ENCODE measurements at places on chromosomes 11 and 22.

GRCh38 chr11:116164843-116165242 is 607.9 kb downstream of the BUD13 start:
- no peak for DNase-seq

- DNase-seq = no peak
These were observed at the start of gene CD3G for GRCh38 chr11:118343981-118344515. CD3G (plus strand) TSS chr11:118344344; CDS start chr11:118344424, 80 bp downstream.

DNA sequence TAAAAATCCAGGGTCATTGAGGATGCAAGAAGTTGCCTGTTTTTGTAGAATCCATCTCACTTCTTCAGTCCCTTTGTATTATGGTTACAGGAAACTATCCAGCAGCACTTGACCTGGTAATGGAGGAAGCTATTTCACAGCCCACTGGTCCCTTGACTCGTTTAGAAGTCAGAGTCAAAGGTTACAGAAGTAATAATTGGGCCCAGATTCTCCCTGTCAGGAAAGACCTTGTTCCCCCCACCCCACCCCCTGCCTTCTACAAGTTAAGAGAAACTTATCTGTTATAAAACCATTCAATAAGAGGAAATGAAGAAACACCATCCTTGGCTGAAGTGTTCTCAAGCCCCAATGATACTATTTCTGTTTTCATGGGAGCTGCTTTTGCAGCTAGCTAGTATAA is 65.8 kb downstream of the CSTPP1 start:
- DNase-seq = no peak

- no peak for DNase-seq
These were observed 82.9 kb downstream of the MIAT start for GRCh38 chr22:26740253-26740652.

DNA sequence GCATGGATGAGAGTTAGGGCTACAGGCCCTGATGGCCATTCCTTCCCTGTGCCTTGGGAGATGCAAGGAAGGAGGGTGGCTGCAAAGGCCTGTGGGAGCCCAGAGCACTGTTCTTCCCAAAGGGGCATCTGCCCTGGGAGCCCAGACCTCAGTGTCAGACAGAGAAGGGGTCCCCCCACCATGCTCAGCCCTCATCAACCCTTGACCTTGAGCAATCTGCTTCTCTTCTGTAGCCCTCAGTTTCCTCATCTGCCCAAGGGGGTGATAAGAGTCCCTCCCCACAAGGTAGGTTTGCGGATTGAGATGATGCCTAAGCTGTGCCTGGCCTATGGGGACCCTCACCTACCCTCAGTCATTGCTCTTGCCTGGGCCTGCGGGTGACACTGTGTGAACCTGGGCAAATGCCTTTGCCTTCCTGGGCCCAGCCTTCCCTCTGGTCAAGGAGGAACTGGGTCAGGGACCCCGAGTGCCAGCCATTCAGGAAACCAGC is 47.5 kb downstream of the IGLL5 start:
- no peak for DNase-seq

Measured in bronchial epithelial cell (primary cell).